ENCODE measurements at places on chromosomes 5 and 9.

DNA sequence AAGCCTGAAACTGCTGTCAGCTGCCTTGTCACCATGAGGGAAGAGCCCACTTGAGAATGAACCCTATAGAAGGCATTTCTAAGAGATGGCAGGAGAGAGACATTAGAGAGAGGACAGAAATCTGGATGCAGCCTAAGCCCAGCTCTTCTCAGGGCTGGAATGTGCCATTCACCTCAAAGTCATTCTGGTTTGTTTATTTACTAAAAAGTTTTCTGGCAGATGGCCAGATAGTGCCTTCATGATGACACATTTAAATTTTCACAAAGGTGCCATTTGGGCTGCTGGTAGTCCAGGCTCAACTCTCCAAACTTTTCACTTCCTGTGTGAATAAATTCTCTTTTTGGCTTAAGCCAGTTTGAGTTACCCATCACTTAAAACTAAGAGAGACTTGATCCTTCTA lies 144.6 kb upstream of the ZNF366 start:
- no peak for DNase-seq

- no peak for DNase-seq
Measured at GRCh38 chr9:20634895-20635294, 12.6 kb upstream of the MLLT3 start.

- DNase-seq, result no peak
Measured at GRCh38 chr5:6587171-6587570, 45.7 kb downstream of the NSUN2 start.

DNA sequence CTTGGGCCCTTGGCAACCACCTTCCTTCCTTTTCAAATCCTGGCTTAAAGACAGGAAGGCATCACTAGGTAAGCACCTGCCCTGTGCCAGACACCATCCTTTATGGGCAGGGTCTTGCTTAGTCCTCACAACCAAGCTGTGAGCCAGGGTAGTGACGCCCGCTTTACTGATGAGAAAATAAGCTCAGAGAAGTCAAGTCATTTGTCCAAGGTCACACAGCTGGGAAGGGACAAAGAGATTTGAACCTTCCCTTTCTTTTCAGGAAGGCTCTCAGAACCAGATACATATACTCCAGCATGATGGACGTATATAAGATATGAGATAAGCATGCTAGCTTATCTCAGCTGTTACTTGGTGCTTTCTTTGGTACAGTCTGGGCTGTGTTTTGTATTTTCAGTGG lies 76.9 kb downstream of the SH3PXD2B start:
- no peak for DNase-seq

DNA sequence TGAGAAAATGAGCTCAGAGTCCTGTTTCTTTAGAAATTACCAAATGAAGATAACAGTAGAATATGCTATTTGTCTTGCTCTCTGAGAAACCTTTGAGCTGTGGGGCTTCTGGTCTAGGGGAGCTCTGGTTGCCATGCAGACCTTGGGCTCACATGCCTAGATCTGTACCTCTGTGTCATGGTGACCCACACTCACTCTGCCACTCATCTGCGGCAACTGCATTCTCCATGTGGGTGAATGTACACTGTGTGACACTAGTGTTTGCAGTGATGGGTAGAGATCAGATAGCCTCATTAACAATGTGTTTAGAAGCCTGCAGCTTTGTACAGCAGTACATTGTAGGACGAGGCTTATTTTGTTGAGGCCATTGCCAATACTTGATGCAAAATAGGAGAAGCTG lies 521.2 kb downstream of the CHSY3 start:
- no peak for DNase-seq

GRCh38 chr5:33794550-33795181 lies 97.1 kb downstream of the ADAMTS12 start:
- peak; percentile 37 for DNase-seq

DNA sequence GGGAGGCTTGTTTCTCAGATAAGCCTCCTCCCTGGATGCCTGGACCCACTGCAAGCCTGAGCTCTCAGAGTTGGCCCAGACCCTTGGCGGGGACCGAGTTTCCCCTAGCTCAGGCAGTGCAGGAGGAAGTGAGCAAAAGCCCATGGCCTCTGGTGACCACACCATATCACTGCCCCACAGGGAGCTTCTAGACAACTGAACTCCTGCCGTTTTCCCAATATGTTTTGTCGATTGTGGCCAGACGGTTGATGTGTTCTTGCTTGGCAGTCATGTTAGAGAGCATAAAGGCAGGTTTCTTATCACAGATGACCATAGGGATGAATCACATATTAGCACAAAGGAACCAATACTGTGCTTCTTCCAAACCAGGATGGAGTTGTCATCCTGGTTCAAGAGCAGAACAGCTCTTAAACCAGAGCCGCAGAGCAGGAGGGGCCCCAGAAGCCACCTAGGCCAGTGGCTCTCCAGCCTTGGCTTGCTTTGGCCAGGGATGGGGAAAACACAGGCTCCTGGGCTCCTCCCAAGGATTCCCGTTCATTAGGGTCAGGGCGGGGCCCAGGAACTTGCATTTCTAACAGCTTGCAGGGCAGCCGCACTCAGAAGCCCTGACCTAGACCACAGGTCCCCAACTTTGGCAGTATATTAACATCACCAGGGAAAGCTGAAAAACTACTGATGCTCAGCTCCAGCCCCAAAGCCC lies 113.1 kb upstream of the TBC1D2 start:
- DNase-seq, result no peak

DNA sequence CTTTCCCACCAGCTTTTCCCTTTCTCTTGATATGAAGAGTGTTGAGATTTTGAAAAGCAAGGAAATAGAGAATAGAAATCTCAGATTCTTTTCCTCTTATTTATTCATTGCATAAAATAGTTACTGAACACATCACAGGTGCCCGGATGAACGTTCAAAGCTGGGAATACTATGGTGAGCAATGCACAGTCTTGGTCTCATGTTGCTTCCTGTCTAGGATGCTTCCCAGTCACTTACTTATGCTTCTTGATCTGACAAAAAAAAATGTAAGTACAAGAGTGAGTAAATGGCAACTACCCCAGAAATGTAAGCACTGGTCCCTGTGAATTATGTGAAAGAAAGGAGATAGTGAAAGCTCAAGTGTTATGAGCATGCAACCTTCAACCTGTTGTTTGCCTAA lies 153.5 kb upstream of the S1PR3 start:
- no peak for DNase-seq

- peak; percentile 57 for DNase-seq
Measured at GRCh38 chr5:98997000-98997399, 68.2 kb upstream of the CHD1 start.

DNA sequence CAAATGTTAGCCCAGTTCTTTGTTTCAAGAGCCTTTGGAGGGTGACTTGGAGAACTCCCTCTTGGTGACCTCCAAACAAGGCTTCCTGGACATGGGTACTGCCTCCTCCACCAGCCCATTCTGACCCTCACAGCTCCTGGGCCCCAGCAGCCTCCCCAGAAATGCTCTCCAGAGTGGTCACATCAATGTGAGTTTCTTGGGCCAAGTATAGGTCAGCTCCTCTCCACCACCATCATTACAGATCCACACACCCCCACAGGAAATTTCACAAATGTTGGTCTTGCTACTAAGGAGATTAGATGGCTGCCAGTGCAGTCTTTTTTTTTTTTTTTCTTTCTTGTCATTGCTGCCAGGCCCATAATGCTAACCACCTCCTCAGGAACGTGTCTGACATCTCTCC lies 410.7 kb downstream of the DTWD2 start:
- DNase-seq, result no peak

GRCh38 chr9:35996358-35996970 lies 38.5 kb upstream of the OR2S2 start:
- no peak for DNase-seq

DNA sequence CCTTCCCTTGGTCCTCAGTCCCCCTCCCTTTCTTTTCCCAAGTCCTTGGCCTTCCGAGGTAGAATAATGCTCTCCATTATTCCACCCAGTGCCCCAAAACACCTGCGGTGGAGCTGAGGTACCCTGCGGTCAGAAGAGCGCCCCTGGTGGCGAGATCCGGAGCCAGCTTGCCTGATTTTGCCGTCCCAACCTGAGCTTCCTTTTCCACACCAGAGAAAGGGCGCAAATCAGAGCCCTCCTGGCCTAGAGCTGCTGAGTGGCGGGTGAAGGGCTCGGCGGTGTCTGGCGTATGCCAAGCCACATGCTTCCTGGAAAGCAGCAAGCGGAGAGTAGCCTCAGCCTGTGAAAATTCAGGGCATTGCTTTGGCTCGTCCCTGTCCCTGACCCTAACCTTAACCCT lies 21.1 kb upstream of the CARTPT start:
- no peak for DNase-seq

GRCh38 chr5:38601863-38602298 lies 45.4 kb upstream of the LIFR start:
- DNase-seq, result peak; percentile 30

DNA sequence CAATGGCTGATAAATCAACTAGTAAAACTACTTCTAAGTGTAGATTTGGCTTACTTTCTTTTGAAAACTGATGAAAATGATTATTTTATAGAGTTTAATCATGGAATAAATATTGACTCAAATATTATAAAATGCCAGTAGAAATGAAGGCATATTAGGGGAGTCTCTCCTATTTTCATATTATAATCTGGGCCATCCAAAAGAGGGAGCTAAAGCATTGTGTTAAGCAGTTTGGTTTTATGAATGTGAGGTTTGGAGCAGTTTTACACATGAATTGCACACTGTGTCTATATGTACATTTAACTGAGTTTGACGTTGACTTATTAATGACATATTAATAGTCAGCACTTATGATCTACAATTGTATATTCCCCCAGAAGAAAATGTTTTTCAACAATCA lies 17.4 kb downstream of the CDH9 start:
- peak; percentile 1 for DNase-seq

DNA sequence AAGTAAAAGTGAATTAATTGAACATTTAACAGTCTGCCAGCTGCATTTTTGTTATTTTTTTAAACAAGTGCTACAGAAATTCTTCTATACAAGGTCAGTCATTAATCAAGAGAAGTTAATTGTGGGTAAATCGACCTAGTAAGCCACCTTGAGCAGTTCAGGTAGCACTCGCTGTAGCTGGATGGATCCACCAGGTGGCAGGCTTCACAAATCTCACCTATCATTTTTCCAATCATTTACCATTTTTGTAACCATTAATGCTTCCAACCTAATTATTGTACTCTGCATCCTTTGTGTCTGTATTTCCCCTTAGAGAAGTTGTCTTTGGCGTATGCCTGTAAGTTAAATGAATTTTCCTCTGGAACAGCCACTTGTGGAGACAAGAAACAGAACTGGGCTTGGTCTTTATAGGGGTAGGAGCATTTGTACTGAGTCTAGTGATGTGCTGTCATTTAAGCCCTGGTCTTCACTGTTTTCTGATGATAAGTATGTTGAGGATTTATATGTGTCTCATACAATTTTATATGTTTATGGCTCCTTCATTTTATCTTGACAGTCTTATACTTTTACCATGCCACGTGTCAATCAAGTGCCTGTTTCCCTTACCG lies 39.5 kb downstream of the CD180 start:
- peak; percentile 37 for DNase-seq

- DNase-seq, result peak; percentile 20
Measured at GRCh38 chr5:31396611-31397295, 135.1 kb downstream of the DROSHA start.

GRCh38 chr9:37618817-37619216 lies 26.4 kb upstream of the TOMM5 start:
- DNase-seq, result peak; percentile 55

DNA sequence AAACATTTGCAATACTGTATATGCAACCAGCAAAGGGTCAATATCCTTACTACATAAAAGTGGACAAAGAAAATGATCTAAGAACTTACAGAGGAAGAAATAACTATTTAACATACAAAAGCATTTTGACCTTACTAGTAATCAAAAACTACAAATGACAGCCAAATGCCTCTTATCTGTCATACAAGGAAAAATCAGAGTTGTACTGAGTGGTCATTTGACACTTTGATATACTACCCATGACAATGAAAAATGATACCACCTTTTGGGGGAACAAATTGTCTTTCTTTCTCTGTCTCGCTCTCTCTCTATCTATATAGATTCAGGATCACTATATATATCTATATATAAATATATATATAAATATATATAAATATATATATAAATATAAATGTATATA lies 50.4 kb upstream of the ZSWIM6 start:
- no peak for DNase-seq

- peak; percentile 83 for DNase-seq
Measured at GRCh38 chr9:93468763-93469456, 15.5 kb upstream of the FAM120AOS start.

DNA sequence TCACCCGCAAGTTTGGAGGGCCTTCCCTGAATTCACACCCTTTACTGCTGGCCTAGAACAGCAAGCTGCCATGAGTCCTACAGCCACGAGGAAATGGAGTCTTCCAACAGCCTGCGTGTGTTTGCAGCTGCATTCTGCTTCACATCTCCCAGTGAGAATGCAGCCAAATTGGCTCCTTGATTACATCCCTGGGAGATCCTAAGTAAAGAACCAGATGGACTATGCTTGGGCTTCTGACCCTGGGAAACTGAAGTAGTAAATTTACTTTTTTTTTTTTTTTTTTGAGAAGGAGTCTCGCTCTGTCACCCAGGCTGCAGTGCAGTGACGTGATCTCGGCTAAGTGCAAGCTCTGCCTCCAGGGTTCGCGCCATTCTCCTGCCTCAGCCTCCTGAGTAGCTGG lies 617.0 kb upstream of the CDH18 start:
- no peak for DNase-seq

DNA sequence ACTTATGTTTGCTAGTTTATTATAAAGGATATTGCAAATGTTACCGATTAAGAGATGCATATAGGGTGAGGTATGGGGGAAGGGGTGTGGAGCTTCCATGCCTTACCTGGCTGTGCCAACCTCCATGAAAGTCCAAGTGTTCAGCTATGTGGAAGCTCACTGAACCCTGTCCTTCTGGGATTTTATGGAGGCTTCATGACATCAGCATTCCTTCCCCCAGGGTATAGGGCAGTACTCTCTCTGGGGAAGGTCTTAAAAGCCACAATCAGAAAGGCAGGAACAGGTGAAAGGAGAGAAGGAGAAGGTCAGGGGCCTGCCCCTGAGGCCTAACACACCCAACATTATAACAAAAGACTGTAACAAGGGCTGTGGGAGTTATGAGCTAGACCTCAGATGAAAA lies 592.6 kb downstream of the PDE4D start:
- no peak for DNase-seq

DNA sequence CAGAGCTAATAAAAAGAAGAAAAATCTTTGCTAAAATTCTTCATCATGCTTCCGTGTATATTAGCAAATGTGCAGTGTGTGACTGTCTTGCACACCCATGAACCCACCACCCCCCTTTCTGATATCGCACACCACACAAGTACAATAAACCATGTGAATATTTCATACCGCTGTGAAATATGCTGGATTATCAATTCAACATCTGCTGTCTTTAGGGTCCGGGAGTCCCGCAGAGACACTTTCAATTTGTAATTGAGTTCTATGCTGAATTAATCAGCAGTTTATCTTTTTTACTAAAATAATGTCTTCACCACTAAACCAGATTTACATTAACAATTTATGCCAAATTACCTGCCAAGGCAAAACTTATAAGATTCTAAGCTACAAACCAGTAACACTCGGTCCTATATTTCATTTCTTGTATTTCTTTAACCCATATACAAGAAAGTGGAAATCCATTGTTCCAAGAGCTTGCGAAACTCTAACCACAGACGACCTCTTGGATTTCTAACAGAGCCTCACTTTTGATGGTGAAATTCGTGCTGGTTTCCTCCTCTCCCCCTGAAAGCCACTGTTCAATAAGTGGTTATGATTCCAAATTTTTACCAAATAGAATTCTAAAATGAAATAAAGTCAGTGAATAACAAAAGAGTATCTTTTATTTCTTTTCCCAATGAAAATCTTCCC lies 44.2 kb downstream of the PSMB7 start:
- peak; percentile 61 for DNase-seq

- DNase-seq, result no peak
Measured at GRCh38 chr5:40080191-40080590, 599.5 kb upstream of the PTGER4 start.

Data from fibroblast of villous mesenchyme (primary cell).